CD4-positive, alpha-beta T cell treated with Interleukin-4 for 4 hours (primary cell): ENCODE measurements at places on chromosomes 2 and 18.

DNA sequence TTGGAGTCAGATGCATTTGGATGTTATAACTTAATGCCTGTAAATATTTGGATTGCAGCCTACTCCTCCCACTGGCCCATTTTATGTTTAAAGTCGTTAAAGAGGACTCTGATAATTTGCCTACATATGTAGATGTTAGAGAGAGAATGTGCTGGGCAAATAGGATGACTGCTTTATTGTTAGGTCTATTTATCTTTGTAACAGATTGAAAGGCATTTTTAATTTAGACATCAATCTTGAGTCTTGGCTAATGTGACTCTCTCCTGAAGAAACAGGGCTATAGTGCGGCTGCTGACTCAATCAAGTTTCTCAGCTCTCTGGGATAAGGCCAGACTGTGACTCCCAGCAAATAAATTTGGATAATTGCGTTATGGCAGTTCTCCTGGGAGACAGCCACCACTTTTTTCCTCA is 1101.4 kb downstream of the CBLN2 start:
- DNase-seq, result no peak

DNA sequence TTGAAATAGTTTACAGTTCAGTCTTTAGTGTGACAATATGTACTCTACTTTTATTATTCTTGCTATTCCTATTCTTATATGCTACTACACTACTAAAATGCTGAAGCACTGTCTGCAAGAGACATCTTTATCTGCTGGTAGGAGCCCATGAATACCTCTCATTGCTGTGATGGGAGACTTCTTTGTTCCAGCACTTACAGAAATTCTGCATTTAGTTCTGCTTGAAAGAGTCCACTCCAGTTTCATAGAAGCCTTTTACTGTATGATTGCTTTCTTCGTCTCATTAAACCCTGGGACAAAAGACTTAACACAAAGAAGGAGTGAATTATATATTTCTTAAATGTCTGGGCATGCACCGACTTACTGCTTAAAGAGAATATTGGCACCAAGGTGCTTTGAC is 272.7 kb downstream of the CD226 start:
- DNase-seq, result no peak

DNA sequence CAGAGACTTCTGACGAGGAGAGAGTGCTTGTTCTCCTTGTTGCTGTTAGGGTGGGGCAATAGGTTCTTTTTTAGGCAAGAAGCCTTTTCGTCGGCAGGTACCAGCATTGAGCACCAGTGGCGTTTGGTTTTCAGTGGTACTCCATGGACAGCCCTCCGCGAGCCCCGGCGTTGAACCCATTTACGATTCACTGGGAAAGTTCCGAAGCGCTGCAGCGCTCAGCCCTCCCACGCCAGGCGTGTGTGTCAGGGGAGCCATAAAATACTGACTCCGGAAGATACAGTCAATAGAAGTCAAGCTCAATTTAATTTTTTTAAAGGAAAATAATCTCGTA is 494 bp upstream of the ROCK1 start:
- no peak for DNase-seq

- no peak for DNase-seq
Measured at GRCh38 chr2:220708366-220708765, 863.7 kb downstream of the EPHA4 start.

GRCh38 chr18:61546590-61546989 is 213.4 kb downstream of the CDH20 start:
- no peak for DNase-seq

DNA sequence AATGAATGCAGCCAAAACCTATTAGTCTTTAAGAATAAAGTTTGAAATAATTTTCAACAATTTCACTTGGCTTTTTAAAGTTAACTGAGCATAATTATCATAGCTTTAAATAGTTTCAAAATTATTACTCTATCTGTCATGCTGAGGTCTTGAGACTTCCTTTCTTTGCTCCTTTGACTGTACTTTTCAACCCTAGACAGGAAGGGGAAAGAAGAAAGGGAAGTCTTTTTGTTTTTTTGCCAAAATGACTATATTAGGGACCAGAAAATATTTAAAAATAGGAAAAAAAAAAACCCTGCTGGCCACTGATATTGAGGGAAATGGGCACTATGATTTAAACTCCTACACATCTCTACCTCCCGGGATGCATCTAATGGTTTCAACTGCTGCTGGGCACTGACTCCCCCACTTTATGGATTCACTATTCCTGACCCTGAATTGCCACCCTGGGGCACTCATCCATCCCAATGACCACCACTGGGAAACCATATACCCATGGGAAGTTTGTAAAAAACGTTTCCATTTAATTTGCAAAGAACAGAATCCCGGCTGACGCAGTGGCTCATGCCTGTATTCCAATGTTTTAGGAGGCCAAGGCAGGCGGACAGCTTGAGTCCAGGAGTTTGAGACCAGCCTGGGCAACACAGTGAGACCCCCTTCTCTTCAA is 50.5 kb downstream of the GAREM1 start:
- DNase-seq, result no peak

GRCh38 chr2:138147796-138148195 is 183.5 kb downstream of the HNMT start:
- DNase-seq, result no peak

DNA sequence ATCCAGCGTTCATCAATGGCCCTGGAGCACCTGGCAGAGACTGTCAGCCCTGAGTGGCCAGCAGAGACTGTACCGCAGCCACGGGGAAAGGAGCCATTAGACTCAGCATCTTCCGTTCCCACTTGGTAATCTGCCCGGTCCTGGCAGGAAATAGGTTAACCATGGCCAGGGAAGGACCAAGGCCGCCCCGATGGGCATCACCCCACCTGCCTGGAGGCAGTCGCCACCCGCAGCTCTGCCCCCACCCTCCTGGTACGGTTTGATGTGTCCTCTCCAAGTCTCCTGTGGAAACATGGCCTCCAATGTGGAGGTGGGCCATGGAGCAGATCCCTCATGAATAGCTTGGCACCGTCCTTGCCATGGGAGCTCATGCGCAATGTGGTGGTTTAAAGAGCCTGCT is 75.3 kb downstream of the RTP5 start:
- DNase-seq, result no peak

GRCh38 chr18:58103339-58103985 is 59.4 kb downstream of the NEDD4L start:
- no peak for DNase-seq

DNA sequence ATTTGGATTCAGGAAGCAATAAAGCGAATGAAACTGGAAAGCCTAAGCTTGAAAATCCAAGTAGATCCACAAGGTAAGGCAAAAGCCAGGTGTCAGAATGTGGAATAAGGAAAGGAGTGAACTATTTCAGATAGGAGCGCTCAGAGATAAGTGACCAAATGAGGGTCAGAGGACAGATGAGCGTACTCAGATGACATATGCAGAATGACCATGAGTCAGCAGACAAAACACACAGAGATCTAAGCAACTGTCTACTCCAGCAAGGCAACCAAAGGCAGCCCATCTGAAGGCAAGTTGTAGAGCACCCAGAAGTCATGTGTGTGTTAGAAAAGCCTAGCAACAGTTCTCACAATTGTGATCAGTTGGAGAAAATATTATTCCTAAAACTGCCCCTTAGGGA is 548.4 kb upstream of the FSHR start:
- DNase-seq, result no peak

DNA sequence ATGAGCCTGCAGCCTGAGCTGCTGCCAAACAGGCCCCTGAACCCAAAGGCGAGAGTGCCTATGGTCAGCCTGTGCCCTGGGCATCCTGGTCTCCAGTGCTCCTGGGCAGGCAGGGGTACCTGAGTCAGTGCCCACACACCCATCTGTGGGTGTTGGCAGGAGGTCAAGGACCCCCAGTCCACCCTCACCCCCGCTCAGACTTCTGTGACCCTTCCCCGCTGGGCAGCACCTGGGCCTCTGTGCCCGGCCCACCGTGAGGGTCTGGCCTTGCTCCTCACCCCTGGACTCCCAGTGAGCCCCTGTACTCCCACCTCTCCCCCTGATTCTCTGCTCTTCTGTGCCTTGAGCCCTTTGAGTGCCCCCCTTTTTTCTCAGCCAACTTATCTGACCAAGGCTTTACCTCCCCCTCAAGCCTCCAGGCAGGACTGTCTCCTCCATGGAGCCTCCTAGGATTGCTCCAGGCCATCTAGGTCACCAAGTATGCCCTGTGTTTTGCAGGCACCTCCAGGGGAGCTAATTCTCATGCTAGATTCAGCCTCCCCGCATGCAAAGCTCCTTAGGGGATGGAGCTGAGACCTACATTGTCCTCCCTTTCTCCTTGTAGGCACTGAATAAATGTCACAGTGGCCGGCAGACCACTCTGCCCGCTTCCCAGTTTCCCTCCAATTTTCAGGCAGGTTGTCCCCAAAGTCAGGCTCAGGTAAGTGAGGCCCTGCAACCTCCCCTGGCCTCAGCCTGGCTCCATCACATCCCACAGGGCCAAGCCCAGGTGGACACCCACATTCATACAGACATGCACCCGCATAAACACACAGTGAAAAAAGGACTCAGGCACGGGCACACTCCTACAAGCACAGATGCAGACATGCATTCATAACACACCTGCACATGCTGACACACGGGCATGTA is 21.9 kb upstream of the PTMA start:
- no peak for DNase-seq

- peak; percentile 82 for DNase-seq
Measured at GRCh38 chr2:240579771-240580614, 6.5 kb upstream of the CAPN10 start.

DNA sequence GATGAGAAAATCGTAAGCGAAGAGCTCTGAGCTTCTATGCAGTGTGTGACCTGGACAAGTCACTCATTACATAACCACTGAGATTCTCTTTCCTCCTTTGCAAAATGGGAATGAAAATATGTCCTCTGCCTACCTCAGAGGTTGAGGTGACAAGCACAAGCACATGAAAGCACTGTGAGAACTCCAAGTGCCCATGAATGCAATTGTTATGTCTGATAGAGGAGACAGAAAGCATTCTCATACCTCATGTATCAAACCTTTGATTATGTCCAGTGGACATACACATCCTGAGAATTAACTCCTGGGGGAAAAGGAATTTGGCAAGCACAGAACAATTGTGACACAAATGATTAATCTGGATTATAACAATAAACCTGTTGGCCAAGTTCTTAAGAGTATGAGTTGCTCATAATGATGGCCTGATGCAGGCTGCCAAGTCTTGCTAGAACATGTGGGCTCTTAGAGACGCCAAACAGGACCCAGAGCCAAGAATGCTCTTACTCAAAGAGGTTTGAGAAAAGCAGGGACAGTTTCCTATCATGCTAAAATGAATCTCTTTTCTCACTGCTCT is 8.5 kb upstream of the RMDN2 start:
- DNase-seq, result no peak

DNA sequence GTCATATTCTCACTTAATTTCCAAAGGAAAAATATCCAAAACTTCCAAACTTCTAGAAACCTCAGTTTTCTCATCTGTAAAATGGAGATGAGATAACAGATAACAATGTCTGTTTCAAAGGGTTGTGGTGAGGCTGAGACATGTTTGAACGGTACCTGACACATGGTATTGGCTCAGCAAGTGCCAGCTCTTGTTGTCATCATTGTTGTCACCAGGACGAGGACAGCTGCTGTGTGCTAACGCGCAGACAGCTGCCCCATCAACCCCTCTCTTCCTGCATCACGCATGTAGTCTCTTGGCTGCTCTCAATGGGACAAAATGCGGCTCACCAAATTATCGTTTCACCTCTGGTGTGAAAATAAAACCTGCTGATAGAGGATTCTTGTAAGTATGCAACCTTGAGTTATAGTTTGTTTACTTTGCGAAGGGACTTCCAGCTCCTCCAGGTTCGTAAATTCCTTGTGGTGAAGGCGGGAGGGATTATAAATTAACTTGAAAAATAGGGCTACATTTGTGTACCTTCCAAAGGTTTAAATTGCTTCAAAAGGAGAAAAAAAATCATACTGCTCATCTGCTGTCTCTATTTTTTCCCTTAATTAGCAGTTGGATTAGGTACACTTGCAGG is 605.4 kb downstream of the BCL11A start:
- no peak for DNase-seq

- no peak for DNase-seq
Measured at GRCh38 chr2:11588228-11589110, 54.6 kb downstream of the GREB1 start.

DNA sequence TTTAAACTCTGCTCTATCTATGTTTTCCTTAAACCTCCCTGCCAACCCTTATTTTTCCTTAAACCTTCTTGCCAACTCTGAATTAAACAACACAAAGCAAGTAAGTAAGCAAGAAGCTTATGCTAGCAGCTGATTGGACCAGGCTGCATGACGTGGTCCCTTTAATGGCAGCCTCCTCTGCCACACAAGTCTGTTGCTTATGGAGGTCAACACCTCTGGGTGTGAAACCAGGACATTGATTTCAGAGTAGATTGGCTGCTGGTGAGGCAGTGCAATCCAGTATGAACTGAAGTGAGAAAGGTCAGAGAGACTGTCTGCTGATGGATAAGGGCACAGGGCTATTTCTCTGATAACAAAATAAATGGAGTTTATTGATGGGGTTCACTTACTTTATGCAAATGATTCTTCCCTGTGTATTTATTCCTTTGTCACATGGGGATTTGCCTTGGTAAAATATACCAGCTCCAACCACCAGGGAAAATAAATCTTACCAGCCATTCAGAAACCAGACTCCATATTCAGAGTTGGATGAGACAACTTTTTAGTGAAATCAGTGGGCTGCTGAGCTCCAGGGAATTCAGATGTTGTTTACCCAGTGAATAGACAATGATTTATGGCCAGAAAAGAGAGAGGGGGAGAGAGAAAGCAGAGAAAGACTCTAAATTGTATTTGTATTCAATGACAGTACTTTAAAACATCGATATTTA is 112.2 kb upstream of the NCKAP5 start:
- DNase-seq, result no peak

GRCh38 chr2:101725515-101726192 is 28.1 kb downstream of the MAP4K4 start:
- no peak for DNase-seq

- DNase-seq, result no peak
Measured at GRCh38 chr2:59339121-59339836, 1098.2 kb upstream of the FANCL start.

GRCh38 chr2:19542796-19543662 is 184.6 kb upstream of the OSR1 start:
- DNase-seq, result no peak

DNA sequence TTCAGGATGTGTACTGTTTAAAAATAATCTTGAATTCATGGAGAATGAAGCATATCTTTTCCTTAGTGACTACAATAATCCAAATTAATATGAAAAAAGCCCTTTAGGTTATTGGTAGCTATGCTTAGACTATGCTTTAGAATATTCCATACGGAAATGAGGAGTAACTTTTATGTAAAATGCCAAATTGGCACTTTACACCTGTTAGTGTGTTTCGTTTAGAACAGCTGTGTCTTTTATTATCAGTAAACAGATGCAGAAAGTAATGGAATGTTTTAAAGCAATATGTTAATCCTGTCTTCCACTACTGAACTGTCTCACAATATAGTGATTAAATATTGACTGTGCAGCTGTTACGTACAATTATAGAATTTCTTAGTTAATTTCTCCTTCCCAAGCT is 129.6 kb downstream of the PMS1 start:
- no peak for DNase-seq

- no peak for DNase-seq
Measured at GRCh38 chr2:11862049-11862448, 115.6 kb downstream of the LPIN1 start.

- no peak for DNase-seq
Measured at GRCh38 chr18:29496152-29496680, 1319.3 kb upstream of the CDH2 start.
